ENCODE measurements at places on chromosomes 13 and 19.

DNA sequence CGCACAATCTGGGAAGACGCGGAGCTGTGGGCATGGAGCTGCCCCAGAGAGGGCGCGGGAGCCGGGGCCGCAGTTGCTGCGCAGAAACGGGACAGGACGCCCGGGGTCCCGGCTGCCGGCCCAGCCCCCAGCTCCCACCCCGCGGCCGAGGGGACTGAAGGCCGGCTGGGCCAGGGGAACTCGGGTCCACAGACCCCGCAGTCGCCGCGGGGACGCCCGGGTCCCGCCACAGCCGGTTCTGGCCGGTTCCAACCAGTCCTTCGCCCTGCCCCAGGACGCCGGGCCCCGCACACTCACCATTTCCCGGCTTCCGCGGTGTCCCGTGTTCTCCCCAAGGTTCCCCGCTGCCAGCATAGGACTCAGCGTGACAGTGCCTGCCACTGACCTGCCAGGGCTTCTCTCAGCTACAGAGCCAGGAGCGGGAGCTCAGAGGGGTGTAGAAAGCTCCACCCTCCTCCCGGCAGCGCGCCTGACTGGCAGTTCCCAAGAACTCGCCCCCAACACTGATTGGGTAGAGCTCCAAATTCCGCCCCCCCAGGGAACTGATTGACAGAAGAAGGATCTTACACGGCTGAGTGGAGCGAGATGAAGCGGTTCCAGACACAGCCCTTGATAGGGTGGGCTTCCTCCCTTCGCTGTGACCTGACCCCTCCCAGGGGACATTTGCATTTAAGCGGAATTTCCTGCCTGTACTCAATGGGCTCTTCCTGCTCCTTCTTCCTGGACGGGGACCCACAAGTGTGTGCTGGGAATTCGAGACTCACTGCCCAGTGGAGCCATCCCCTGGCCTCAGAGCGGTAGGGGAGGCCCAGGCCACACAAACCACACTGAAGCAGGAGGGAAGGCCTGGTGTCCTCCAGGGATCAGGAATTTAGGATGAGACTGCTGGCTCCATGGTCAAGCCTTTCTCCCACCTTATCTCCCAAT lies at the start of gene ZNF442:
Gene ZNF442 (minus strand): TSS at position 448 of the 927 bp plus-strand sequence. CDS start 2,052 bp downstream, outside the sequence.
- peak; percentile 82 for DNase-seq

- no peak for DNase-seq
Observed at GRCh38 chr13:26557051-26557392, 461 bp upstream of the WASF3 start.

DNA sequence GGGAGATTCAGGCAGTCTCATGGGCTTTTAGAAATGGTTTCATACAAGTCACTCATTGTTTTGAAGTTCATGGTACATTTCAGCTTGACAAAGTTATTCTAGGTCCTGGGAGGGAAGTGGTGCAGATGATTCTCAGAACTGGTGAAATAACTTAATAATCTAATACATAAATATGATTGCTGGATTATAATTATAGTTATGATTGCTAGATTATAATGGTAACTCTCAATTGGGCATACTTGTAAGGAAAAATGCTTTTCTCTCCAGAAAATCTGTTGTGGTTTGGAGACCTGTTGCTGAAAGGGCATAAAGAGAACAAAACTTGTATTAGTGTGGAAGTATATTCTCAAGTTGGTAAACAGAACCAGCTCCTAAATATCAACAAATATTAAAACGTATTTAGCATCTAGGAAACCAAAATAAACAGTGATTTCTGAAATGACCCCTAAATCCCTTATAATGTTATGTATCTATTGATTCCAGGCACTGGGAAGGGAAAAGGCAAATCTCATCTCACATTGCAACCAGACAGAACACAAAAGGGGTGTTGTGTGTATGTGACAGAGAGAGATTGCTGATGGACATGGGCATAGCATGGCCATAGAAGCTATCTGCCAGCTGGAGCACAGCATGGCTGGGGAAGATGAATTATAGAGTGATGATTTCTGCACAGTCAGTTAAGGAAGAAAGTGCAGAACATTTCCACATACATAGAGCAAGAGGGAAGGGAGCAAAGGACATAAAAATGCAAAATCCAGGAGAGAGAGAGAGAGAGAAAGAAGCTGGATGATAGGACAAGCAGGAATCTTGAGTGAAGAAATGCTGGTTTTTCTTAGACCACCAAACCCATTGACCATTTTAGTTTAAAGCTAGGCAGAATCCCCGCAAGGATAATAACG lies 87.1 kb upstream of the FRY start:
- DNase-seq = no peak

DNA sequence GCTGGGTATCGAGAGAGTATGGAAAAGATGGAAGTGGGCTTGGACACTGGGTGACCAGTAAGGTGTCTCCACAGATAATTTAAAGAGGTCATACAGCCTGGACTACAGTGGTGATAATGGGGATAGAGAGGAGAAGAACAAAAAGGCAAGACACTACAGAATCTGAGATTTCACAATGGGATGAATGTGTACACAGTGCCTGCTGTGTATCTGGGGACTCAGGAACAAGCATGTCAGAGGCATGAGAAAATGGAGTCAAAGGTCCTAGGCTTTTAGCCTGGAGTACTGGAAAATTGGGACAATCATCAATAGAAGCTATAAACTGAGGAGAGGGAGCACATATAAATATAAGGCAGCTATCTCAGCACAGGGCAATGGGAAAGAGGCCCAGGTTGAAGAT lies 69.4 kb downstream of the TSC22D1 start:
- DNase-seq = no peak

GRCh38 chr13:110228936-110229904 lies 77.7 kb downstream of the COL4A1 start:
- no peak for DNase-seq

DNA sequence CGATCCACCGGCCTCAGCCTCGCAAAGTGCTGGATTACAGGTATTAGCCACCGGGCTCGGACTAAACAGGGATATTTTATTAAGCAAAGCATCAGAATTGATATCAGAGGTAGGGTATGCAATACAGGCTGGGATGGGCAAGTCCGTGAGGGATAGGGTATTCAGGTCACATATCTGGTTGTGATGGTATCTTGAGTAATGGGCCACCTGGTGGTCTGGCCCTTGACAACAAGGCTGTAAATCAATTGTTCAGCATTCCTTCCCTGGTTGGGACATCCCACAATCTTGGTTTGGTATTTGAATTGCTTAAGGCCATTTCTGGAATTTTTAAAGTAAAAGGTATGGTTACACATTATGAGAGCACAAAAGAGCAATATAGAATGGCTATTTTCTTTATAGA lies 1588.0 kb downstream of the SLITRK1 start:
- DNase-seq = no peak

DNA sequence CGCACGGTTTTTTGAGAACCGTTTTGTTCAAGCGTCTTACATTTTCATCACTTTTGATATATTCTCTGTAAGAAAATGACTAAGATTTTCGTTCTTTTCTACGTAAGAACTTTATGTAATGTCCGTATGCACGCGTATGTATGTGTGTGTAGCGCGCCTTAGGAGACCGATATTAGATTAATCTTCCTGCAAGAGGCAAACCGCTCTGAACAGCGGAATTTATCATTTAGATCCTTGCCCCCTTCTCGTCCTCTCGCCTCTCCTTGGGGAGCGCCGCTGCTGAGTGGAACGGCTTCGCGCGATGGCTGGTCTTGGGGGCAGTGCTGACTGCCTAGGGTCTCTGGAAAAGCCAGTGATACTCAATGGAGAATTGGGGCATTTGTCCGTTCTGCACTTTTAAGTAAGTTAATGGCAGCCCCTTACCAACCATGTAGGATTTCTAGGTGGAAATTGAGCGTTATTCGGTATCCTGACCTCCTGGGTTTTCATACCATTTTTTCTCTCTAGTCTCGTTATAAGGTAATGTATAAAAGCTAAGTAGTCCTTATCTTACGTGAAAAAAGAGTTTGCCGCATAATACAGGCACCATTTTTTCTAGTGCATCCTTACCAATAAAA lies 4.7 kb downstream of the MAB21L1 start:
- no peak for DNase-seq
